ENCODE measurements at places on chromosomes 12 and 14.

- no peak for DNase-seq
Measured at GRCh38 chr14:104892531-104893434, 27.7 kb downstream of the CEP170B start.

- DNase-seq: no peak
Measured at GRCh38 chr12:6193853-6194815, 6.1 kb upstream of the CD9 start.

DNA sequence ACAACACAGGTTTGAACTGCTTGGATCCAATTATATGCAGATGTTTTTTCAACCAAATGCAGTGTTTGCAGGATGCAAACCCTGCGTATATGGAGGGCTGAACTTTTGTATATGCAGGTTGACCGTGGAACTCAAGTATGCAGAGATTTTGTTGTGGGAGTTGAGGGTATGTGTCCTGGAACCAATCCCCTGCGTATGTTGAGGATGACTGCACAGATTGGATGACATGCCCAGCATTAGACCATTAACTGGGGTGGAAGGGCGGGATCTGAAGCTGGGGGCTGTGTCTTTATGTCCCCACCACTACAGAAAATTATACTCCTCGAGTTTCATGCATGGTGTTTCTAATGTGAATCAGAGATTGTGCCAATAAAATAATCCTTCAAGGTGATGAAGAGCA, 162.2 kb upstream of the RMST start:
- DNase-seq: no peak

DNA sequence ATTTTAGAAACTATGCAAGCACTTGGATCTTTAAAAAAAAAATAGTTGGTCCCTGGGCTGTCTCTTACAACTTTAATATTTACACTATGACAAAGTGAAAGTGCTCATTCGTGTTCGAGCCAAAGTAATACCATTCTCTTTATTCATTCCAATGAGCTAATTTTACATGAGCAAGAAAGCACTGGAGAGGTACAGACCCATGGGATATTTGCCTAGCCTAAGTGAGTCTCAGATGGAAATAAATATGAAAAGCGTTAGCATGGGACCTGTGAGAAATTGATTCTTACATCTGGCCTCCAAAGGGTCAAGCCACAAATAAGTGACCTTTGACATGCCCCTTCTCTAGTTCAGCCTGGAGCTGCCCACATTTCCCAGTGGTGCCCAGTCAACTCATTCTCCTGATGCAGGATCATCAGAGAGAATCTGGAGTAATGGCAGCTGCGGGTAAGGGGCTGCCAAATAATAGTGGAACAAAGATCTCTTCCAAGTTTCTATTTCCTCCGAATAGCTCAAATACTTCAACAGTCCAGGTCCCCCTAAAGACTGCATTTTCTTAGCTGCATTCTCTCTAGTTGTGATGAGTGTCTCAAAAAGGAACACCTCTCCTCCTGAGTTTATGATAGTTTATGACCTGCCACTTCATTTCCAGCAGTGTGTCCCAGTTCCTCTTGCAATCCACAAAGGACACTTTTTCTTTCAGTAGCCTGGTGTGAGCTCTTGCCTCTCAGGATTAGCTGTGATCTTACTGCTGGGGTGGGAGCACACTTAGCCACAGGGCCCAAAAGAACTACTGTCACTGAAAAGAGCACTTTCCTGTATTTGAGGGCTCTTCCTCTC, 208.2 kb downstream of the DAD1 start:
- peak; percentile 21 for DNase-seq

DNA sequence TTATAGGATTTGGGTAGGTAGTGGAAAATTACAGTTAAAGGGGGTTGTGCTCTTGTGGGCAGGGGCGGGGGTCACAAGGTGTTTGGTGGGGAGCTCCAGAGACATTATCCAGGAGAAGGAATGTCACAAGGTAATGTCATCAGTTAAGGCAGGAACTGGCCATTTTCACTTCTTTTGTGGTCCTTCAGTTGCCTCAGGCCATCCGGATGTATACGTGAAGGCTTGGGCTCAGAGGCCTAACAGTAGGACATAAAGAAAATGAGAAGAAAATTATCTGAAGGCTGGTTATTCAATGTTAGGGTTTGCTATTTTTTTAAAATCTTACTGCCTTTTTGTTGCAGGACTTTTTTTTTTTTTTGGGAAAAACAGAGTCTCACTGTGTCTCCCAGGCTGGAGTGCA, 2.5 kb upstream of the PSEN1 start:
- no peak for DNase-seq

DNA sequence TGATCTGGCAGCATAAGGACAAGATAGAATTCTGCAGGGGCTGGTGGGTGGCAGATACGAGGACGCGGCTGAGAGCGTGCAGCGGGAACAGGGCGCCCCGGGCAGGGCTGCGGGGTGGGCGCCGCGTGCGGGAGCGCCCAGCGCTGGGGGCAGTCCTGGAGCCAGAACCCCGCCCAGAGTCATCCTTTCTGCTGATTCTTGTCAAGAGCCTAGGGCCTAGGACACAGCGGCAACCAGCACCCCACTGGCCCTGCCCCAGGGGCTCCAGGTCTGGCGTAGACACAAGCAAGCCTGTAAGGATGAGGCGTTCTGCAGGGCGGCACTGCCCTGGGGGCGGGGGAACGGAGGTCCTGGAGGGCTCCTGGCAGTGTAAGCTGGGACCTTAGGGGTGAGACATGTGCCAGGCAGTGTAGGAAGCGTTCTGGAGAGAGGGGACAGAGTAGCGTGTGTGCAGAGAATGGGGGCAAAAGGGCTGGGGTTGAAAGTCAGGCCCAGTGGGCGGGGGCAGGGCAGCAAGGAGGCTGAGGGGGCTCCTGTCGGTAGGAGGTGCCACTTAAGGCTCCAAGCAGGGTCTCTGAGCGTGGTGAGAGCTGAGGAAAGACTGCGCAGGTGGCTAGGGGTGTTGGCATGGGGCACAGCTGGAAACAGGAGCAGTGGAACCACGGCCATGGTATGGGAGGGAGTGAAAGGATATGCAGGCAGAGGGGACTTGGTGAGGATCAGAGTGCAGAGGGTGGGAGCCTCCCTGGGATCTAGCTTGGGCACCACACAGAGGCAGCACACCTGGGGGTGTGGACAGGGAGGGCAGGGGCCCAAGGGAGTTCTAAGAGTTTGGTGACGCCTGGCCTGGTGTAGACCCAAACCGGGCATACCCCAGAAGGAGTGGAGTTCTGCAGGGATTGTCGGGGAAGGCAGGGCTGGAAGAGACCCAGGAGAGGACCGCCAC, 845 bp upstream of the AHNAK2 start:
- DNase-seq: no peak

GRCh38 chr12:38384816-38385378, 68.3 kb downstream of the ALG10B start:
- no peak for DNase-seq

- no peak for DNase-seq
Measured at GRCh38 chr12:83318386-83319098, 631.8 kb downstream of the TMTC2 start.

- DNase-seq: no peak
Measured at GRCh38 chr12:40216516-40217288, 8.1 kb upstream of the LRRK2 start.

GRCh38 chr12:67722296-67722695, 73.8 kb downstream of the DYRK2 start:
- DNase-seq: no peak

GRCh38 chr14:100332797-100333196, 9.7 kb downstream of the SLC25A47 start:
- no peak for DNase-seq

GRCh38 chr14:89674936-89675335, 257.9 kb upstream of the FOXN3 start:
- DNase-seq: no peak

DNA sequence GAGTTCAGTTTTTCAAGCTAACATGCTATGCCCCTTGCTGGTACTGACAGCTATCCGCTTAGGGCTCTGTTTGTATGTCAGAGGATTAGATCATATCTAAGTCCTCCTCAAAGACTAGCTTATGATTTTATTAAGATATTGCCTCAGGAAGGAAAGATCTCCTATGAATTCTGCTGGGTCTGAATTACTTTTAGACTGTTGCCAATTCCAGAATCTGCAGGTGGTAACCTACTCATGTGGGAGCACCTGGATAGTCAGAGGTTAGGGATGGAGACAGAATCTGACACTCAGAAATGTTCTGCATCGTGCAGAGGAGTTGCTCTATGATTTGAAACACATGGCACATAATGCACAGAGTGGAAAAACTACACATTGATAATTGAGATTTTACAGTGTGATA, 843.4 kb downstream of the SLC6A15 start:
- no peak for DNase-seq

DNA sequence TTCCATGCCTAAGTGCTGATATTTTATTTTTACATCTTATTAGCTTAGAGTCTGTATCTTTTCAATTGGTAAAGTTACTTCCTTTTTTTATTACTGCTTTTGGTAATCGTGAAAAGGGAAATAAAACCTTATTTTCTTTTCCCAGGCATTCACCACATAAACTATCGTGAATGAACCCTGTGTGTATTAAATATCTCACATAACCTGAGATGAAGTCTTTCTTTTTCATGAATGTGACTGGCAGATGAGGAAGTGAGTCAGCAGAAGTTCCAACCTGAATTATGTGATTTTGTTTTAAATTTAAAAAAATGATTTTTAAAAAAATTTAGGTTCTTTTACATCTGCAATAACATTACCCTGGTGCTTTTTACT, 26.0 kb downstream of the MYBPC1 start:
- no peak for DNase-seq

DNA sequence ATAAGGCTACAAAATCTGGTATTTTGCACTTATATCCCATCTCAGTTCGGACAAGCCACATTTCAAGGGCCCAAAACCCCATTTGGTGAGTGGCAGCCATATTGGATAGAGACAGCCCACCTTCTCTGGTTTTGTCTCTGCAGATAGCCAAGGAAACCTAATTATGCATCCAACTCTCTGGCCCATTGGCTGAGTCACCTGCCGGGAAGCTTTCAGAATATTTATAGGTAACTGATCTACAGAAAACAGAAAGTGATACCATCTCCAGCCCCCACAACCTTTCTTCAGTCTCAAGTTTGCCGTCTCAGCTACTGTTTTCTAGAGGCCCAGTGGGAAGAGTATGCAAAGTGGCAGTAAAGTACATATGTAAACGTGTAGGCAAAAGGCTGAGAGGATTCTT, 33.7 kb upstream of the PPP1CC start:
- DNase-seq: no peak

DNA sequence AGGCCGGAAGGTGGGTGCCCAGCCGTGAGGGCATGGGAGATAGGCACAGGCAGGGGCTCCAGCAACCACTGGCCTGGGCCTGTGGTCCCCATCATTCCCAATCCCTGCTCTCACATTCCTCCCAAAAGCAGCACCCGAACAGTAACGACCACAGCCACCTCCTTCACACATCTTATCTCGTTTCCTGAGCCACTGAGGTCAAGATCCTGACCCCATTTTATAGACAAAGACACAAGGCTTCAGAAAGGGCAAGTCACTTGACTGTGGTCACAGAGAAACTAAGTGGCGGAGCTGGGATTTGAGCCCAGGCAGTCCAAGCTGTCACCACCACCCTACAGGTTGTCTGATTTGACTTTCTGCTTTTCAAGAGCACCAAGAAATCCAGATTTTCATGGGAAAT, 38.9 kb downstream of the DTX1 start:
- no peak for DNase-seq

DNA sequence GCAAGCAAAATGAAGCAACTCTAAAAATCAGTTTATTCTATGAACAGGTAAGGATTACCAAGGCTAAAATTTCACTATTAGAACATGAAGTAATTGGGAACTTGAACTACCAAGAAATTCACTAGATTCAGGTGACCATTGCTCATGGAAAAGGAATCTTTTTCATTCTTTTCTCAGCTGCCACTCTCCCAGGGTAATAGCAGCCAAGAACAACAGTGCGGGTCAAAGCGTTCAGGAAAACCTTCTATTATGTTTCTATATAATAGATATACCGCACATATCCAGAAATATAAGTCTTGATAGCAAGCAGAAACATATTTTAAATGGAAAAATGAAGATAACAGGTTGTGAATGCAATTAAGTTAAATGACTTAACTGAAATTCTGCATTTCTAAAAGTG, 125.6 kb downstream of the NELL2 start:
- no peak for DNase-seq

DNA sequence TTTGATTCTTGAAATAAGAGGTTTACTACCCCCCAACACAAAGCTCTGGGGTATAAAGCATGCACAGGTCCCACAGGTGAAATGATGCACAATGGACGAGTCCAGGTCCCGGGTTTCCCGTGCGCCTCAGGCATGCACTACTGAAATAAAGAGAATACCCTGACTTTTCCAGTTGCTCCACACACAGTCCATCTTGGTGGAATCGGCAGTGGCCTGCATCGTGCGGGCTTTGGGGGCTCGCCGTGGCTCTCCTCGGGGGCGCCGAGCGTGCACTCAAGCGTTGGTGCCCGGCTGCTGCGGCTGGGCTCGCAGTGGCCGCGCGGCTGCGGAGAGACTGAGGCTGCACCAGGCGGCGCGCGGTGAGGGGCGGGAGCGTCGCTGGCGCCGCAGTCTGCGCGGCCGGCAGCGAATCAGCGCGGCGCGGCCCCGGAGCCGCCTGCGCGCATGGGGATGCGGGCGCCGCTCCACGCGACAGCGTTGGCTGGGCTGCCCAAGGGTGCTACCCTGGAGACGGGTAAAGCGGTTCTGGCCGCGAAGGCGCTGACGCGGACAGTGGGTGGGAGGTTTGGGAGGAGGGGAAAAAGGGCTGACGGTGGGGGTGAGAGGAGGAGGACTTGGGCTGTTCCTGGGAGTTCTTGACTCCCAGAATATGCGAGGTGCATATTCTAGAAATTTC, 53.8 kb upstream of the CCDC175 start:
- no peak for DNase-seq

GRCh38 chr14:64218344-64219240, 75.6 kb downstream of the ESR2 start:
- DNase-seq: no peak

DNA sequence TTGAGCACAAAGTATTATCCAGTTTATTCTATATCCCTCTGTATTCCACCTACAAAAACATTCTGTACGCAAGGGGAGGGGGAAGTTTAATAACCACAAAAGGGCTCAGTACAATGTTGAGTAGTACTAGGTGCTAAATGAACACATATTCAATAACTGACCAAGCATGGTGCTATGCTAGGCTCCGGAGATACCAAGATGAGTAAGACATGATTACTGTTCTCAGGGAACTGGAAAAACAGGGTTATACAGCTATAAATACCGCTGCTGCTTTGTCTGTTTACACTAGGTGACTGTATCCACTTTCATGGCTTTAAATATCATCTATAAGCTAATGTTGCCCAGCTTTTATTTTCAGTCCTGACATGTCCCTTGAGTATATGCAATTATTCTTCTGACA, 135.8 kb downstream of the INSM2 start:
- peak; percentile 77 for DNase-seq

GRCh38 chr12:115191342-115191741, 507.4 kb upstream of the TBX3 start:
- no peak for DNase-seq

GRCh38 chr14:74579447-74580274, 32.4 kb downstream of the LTBP2 start:
- peak; percentile 84 for DNase-seq

DNA sequence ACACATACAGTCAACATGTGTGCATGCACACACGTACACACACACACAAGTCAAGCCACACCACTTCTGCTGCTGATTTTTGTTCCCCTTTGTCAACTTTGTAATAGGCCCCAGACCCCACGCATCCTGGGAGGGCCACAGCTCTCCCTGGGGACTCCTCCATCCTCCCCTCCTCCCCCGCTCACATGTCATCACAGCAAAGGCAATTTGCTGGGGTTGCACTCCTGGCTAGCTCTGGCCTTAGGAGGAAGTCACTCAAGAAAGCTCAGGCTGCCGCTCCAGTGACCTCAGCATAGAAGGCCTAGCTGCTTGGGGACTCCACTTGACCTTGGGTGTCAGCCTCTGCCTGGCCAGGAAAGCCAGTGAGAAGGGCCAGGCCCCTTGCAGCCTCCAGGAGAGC, 27.2 kb downstream of the NGB start:
- DNase-seq: no peak
